Hypothalamus (tissue), 51 donors: ENCODE measurements at places on chromosomes 6 and 20.
A peak's percentile ranks its signal among the peaks of the same experiment; 100 is the strongest.

- no peak for DNase-seq
Measured at GRCh38 chr6:157471077-157471686, 90.2 kb downstream of the ZDHHC14 start.

GRCh38 chr20:59064214-59064722, 21.7 kb upstream of the PRELID3B start:
- no peak for DNase-seq

DNA sequence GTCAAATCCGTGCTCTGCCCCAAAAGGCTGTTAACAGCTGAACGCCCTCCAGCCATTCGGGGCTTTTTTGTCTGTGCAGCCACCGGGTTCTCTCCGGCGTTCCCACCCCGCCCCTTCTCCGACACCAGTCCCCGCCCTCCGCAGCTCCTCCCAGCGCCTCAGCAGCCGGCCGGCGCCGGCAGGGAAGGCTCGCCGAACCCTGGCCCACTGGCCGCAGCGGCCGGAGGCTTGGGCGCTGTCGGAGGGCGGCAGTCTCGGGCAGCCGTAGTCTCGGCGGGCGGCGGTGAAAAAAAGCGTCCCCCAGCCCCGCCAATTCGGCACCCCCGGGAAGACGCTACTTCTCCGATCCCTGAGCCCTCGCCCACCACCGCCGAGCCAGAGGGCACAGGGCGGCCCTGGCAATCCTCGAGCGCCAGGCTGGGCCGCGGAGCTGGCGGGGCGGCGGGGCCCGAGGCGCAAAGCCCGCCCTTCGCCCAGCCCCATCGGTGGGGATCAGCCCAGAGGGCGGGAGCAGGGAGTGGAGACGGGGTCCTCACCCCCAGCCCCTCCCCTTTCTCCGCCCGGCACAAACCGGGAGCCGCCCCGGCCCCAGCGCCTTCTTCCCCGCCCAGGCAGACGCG, at the start of gene SESN1:
TSS of gene SESN1 (minus strand) at position 431 of the 620 bp plus-strand sequence. CDS start 773 bp downstream, outside the sequence.
- DNase-seq = peak; percentile 60

- no peak for DNase-seq
Measured at GRCh38 chr6:157323255-157323965, at the start of gene TMEM242. TMEM242 (minus strand) TSS chr6:157323519; CDS start chr6:157323499, 20 bp downstream.

DNA sequence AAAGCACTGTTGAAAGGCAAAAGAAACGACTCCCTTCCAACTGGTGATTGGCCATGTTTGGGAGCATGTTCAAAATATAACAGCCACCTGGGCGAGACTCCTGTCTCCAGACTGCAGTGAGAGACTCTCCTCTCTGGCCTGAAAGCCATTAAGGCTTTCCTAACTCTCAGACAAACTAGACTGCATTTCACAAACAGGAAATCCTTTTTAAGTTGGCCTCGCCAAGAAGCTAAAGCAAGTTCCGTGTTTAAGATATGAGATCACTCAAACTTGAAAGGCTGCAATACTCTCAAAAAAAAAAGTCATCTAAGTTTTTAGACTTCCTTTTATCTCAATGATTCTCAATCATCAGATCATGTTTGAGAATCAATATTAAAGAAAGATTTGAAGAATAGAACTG, 117.0 kb downstream of the TFAP2A start:
- DNase-seq = no peak

GRCh38 chr6:20946022-20946421, 411.8 kb downstream of the CDKAL1 start:
- no peak for DNase-seq

GRCh38 chr20:18397030-18397429, 69.8 kb downstream of the DZANK1 start:
- DNase-seq = no peak

DNA sequence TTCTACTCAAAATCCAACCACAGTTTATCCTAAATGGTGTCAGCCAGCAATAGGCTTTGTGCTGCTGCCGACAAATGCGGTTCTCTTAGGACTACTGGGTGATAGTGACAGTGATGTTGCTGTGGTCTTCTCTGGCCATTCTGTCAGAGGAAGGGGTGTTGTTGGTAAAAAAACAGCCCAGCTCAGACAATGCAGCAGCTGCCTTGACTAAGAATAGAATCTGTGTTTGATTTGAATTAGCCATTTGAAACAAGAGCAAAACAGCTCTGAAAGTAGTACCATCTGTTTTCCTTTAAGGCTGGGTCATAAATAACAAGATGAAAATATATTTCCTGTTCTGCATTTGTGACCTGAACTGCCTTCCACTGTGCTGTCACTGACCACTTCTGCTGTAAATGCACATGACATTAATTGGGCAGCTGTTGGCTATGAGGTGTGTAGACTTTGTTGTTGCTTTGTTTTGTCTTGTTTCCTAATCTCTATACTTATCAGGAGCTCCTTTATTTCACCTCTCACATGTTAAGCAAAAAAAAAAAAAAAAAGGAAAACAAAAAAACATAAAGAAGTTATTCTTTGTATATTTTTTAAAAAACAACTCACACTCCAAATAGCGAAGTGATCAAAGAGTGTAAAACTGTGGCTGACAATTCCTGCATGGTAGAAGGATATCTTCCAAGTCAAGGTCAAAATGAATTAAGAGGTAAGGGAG, 497.8 kb upstream of the ARID1B start:
- no peak for DNase-seq

DNA sequence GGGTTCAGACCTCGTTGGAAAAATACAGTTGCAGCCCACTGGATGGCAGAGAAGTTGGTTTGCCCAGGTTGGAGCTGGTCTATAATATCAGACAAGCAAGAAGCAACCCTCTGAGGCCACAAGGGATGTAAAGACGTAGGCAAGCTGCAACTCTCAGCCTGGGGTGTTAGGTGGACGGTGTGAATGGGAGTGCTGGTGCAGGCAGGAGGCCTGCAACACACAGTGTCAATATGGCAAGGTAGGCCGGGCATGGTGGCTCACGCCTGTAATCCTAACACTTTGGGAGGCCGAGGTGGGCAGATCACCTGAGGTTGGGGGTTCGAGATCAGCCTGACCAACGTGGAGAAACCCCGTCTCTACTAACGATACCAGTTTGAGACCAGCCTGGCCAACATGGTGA, 10.5 kb downstream of the VPS16 start:
- DNase-seq = no peak

DNA sequence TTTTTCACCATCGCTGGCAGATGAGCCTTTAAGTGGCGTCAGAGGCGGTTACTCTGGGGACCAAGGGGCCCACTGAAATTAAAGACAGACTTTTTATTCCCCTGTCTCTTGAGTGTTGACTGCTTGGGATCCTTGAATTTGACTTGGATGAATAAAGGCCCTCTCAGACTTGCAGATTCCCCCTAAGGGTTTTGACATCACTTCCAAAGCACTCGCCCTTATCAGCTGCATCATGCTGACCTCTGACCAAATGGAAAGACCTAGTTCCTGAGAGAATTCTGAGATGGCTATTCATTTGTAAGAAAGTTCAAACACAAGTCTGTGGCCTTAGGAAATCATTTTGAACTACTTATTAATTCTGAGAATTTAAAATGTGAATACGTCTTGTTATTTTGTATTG, 13.5 kb upstream of the MOXD1 start:
- no peak for DNase-seq
